ENCODE measurements at places on chromosomes 6 and 20.

DNA sequence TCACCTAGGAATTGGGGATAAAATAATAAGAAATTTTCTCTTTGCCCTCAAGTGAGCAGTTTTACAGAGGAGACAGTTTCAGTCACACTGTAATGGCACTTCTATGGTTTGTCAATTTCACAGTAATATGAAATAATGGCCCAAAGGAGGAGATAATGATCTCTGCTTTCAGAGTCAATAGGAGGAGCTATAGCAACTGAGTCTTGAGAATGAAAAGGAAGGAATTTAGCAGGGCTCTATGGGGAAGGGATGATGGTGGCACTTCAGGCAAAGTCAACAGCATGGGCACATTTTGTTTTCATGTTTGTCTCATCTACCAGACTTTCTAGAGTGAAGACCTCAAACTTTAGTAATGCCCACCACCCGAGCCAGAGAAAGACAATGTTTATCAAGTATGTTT lies 138.3 kb upstream of the HMGN3 start:
- DNase-seq, result no peak

DNA sequence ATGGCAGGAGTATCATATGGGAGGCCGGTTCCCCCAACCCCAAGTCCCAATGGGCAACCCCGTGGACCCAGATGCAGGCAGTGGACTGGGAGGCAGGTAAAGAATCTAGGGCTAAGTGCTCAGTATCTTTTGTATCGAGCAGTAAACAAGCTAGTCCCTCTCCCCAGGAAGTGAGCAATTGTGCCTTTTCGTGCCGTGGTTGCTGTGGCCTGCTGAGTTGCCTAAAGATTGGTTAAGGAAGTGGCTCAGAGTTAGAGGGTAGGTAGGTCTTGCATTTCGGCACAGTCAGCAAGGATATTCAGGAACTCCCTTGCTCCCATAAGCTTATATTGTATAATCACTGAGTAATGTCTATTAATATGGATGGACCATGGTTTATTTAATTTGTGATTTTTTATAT lies 1.3 kb upstream of the DNAH8 start:
- no peak for DNase-seq

DNA sequence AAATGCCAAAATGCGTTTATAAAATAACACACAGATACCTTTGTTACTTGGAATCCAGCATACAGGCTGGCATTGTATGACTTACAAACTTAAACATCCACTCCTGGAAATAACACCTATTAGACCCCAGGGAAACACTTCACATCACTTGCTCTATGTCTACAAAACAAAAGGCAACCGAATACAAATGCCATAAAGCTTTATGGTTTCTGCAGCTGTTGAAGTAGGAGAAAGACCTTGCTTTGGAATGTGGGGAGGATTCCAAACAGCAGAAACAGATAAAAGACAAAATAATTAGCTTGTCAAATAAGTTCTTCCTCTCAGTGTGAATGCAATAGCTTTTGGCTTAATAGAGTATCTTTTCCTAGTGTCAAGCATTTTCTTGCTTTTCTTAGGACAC lies 9.8 kb upstream of the AMD1 start:
- DNase-seq, result no peak

- no peak for DNase-seq
These were observed 6.9 kb upstream of the SMIM28 start for GRCh38 chr6:138370631-138371451.

DNA sequence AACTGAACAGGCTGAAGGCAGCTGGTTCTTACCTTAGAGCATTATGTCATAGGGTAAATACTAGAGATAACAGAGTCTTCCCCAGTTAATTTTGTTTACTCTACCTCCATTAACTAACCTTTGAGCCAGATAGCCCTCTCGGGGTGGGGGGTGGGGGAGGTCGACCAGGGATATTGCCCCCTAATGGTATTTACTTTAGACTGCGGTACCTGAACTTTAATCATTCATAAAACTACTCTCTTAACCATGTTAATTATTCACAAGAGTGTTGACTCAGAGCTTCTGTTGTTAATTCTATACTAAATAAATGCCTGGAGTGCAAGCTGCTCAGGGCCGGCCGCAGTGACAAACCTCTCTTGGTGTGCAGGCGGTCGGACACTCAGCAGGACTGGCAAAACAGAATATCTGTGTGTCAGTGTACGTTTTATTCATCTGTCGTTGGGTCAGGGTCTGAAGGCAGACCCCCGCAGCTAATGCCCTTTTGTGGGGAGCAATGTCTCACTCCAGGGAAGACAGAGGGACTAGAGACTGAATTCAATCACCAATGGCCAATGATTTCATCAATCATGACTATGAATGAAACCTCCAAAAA lies 152.4 kb upstream of the COL21A1 start:
- no peak for DNase-seq

DNA sequence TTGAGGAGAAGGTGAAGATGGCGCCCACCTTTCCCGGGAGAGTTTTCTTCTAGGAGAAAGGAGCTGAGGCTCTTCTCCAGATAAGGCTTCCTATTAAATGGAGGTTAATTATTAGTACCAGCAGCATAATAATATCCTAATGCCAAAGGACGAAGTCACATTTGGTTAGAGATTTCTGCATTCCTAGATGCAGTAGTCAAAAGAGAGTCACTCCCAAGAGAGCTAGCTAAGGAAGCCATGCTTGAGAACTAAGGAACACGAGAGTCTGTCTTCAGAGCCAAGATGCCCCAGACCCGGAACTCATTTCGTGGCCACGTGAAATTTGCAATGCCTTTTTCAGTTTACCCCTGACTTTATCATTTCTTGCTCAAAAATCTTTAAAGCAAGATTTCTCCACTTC lies 132.7 kb downstream of the TSHZ2 start:
- no peak for DNase-seq

- DNase-seq, result no peak
These were observed 14.4 kb upstream of the MLIP start for GRCh38 chr6:54096811-54097210.

Measured in coronary artery (tissue), 2 donors.